ENCODE measurements at places on chromosomes 4 and X.

- no peak for DNase-seq
These were observed 12.2 kb upstream of the EDA start for GRCh38 chrX:69603566-69604194.

- DNase-seq = peak; percentile 61
These were observed 821 bp downstream of the ASMTL start for GRCh38 chrX:1451661-1452515.

DNA sequence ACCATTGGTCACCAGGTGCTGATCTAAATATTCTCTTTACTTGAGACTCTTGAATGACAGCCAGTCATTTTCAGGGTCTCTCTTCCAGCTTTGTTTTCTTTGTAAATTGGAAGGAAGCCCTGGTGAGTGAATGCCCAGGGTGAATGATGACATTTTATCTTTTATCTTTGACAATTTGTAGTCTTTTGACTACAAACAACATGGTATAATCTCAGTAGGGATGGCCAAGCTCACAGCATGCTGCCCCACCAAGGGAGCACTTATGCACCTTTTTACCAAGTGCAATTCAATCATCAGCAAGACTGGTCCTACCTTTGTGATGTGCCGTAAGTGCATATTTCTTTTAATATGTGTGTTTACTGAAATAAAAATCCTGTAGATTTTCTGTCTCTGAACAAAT lies 5.7 kb downstream of the AFM start:
- no peak for DNase-seq

- no peak for DNase-seq
These were observed 217.9 kb upstream of the KLHL4 start for GRCh38 chrX:87299563-87300160.

DNA sequence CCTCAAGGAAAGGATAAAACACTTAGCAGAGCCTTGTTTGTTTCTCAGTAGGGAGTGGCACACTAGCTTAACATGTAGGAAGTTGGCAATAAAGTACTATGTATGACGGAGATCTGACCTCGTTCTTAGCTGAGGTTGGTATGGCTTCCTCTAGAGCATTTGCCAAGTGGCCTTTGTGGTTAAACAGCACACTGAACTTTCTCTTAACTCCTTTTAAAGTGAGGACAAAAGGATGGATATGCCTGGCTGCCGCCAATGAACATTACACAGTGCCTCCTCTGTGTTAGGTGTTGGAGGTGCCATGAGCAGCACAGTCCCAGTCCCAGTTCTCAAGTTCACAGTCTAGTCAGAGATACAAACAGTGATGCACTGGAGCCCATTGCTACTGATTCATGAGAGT lies 54.4 kb downstream of the VGLL1 start:
- DNase-seq = no peak

- no peak for DNase-seq
These were observed 92.2 kb upstream of the GPR34 start for GRCh38 chrX:41596596-41596995.

GRCh38 chr4:118773429-118773792 lies 62.5 kb downstream of the SEC24D start:
- DNase-seq = no peak

GRCh38 chr4:25743971-25744370 lies 88.3 kb downstream of the SLC34A2 start:
- no peak for DNase-seq

DNA sequence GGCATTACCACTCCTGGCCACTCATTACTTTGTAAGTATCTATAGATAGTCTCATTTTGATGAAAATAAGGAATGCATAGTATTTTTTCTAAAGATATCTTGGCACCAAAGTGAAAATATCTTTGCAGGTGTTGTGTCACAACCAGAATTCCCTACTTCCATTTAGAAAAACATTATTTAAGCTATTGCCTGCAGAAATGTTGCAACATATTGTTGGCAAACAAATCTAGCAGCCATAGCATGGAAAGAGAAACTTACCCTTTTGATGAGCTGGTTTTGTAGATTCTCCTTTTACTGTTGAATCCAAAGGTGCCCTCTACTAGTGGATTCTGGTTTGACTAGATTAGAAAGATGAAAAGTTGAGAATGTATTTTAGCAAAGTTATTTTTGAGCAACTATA lies 138.8 kb downstream of the AREG start:
- DNase-seq = no peak

GRCh38 chr4:139951021-139951420 lies 203.0 kb downstream of the MAML3 start:
- peak; percentile 34 for DNase-seq

- DNase-seq = no peak
These were observed 113.2 kb downstream of the CRLF2 start for GRCh38 chrX:1099146-1099770.

DNA sequence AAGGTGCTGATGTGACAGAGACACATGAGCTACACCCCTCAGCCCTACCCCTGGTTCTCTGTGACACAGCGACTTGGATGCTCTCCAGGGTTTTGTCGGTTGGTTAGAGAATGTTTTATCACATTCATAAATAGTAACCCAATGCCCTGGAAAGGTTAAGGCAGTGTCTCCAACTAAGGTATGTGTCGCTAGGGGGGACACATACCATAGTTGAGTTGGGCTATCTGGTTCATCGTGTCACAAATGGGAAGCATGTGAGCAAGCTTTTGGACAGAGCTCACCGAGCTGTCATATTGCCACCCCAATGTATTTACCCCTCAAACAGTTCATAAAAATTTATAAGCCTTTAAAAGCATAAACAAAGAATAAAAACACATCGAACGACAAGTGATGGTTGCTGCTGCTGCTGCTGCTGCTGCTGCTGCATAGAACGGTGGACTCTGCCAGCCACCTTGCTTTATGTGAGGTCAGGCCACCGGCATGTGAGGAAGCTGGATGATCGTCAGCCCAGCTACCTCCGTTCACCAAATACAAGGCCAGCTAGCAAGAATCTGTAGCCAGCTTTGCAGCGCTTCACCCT lies 55.9 kb downstream of the STOX2 start:
- no peak for DNase-seq

DNA sequence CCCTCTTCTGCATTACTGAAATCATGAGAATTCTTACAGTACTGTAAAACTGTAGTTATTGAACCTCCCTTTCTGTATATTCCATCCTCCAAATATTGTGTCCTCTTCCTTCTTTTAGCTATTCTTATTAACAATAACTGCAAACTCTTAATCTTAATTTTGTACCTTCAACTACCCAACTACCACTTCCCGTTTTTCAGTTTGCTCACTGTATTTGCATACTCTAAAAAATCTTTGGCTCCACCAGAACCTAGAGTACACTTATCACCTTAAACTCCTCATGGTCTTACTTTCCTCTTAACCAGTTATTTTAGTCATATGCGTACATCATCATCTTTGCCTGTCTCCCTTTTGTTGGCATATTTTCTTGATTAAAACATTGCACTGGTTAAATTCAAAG lies 543.7 kb downstream of the ARAP2 start:
- DNase-seq = no peak

DNA sequence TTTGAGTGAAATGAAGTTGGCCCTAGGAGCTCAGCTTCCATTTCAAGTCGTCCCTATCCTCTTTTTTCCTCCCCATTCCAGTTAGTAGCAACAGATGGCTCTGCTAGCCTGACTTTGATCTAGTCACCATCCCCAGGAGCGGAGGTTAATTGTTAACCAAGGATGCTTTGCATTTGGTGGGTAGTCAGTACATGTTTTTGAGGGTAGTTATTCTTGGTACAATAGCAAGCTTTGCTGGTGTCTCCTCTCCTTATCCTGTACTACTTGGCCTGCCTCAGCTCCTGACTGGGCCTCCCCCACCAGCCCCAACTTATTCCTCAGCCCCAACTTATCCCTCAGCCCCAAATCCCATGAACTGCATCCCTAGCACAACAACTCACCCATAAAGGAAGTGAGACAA lies 14.8 kb upstream of the RTL5 start:
- no peak for DNase-seq

DNA sequence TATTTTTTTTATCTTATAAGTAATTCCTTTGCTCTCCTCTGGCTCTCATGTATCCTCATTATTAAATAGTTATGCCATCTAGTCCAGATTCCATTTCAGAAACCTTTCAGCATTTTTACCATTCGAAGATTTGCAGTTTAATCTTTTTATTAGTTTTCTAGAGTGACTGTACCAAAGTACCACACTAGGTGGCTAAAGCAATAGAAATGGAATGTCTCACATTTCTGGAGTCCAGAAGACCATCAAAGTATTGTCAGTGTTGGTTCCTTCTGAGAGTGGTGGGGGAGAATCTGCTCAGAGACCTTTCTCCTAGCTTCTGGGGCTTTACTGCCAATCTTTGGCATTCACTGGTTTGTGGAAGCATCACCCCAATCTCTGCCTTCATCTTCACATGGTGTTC lies 3.7 kb upstream of the PNMA3 start:
- DNase-seq = no peak

DNA sequence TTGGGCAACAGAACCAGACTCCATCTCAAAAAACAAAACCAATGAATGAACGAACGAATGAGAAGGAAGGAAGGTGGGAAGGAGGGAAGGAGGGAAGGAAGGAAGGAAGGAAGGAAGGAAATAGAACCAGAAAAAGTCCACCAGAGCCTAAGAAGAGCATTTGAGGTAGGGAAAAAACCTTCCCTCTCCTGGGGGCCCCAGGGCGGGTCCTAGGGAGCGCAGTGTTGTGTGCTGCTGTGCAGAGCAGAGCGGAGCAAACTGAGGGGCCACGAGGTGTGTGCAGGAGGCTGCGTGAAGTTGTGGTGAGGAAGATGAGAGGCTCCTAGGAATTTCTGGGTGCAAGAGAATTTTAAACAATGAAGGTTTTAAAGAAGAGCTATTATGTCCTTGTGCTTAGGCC lies 16.0 kb upstream of the NSUN7 start:
- no peak for DNase-seq

- no peak for DNase-seq
These were observed 1130.8 kb downstream of the FAT4 start for GRCh38 chr4:126445596-126445995.

- no peak for DNase-seq
These were observed 18.5 kb downstream of the CC2D2A start for GRCh38 chr4:15488136-15488535.

- peak; percentile 55 for DNase-seq
These were observed 16.2 kb upstream of the ZCCHC12 start for GRCh38 chrX:118807151-118808017.

- DNase-seq = no peak
These were observed 139.3 kb downstream of the TLL1 start for GRCh38 chr4:166012129-166013030.

GRCh38 chr4:43238585-43238984 lies 346.1 kb downstream of the GRXCR1 start:
- no peak for DNase-seq

GRCh38 chr4:3299122-3299975 lies 6.5 kb downstream of the RGS12 start:
- no peak for DNase-seq

- no peak for DNase-seq
These were observed 43.8 kb upstream of the HPSE start for GRCh38 chr4:83378419-83378818.

DNA sequence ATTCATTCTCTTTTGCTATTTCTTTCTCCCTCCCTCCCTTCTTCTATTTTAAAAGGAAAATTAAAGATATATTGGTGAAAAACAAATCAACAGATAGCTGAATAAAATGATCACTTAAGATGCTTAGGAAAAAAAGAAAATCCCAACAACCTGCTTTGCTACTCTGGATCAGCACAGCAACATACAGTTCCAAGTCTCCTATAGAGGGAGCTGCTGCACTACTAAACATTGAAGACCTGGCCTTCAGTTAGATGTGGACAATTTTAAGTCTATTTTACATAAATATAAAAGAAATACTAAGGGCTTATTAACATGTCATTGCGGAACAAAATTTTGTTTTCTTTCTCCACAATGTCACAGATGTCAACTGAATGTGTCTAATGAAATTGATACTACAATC lies 226.4 kb downstream of the MAGEB5 start:
- no peak for DNase-seq

DNA sequence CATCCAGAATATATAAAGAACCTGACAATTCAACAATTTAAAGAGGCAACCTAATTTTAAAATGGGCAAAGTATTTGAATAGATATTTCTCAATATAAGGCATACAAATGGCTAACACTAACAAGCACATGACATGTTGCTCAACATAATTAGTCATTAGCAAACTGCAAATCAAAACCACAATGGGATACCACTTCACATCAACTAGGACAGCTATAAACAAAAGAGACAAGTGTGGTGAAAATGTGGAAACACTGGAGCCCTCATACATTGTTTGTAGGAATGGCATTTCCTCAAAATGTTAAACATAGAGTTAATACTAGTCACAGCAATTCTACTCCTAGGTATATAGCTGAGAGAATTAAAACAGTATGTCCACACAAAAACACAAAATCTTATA lies 96.7 kb downstream of the CORIN start:
- no peak for DNase-seq

GRCh38 chr4:7254736-7255487 lies 62.6 kb downstream of the SORCS2 start:
- DNase-seq = no peak

DNA sequence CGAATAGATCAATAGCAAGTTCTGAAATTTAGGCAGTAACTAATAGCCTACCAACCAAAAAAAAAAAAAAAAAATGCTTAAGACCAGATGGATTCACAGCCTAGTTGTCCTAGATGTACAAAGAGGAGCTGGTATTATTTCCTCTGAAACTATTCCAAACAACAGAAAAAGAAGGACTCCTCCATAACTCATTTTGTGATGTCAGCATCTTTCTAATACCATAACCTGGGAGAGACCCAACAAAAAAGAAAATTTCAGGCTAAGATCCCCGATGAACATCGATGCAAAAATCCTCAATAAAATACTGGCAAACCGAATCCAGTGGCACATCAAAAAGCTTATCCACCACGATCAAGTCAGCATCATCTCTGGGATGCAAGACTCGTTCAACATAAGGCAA lies 1557.9 kb downstream of the C4orf33 start:
- DNase-seq = no peak

DNA sequence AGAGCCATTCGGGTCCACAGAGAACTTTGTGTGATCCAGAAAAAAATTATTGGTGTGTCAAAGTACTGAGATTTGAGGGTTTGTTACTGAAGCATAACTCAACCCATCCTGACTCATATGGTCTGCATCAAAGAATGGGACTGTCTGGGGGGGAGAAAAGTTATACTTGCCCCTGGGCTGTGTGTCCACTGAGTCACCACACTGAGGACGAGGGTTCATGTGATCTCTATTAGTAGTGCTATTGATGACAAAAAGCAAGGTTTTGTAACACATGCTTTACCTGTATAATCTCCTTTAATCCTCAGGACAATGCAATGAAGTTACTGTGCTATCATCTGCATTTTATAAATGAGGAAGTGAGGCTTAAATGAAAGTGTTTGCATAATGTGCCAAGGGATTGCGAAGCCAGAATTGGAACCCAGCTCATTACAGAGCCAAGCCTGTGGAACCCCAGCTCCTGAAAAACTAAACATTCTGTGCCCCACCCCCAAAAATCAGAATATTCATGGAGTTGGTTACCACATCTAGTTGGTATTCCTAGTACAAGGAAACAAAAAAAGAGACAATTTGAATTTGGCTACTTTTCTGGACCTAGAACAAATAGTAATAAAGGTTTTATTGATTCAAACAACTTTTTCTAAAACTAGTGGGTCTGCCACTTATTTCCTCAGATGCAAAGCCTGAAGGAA lies 31.2 kb downstream of the CCDC149 start:
- DNase-seq = no peak
